ENCODE measurements at places on chromosomes 4 and X.

- no peak for DNase-seq
Measured at GRCh38 chrX:136762820-136763452, 17.8 kb downstream of the ARHGEF6 start.

DNA sequence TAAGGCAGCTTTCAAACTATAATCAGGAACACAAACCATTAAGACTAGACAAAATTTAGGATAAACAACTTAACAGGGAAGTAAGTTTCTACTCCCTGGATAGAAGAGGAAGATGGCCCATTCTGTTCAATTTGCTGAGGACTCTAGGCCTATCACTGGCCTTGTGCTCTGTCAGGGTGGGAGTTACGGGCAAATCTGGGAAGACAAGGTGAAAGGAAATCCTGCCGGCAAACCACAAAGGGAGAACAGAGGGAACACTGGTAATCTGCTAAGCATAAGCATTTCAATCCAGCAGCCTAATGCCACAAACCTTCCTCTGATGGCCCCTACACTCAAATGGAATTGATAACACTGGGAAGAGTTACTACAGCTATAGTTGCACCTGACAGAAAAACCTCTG lies 8.3 kb downstream of the GPR82 start:
- no peak for DNase-seq

DNA sequence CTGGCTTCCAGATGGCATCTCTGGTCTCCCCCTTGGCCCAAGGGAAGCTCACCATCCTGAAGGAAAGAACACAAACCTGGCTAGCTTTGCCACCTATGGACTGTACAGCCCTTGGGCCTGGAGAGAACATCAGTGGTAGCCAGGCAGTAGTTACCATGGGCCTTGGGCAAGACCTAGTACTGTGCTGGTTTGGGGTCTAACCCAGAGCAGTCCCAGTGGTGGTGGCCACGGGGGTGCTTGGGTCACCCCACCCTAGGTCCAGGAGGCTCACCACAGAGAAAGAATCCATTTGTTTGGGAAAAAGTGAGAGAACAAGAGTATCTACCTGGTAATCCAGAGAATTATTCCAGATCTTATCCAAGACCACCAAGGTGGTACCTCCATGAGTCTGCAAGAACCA lies 290.7 kb upstream of the PPP1R2C start:
- DNase-seq: no peak

DNA sequence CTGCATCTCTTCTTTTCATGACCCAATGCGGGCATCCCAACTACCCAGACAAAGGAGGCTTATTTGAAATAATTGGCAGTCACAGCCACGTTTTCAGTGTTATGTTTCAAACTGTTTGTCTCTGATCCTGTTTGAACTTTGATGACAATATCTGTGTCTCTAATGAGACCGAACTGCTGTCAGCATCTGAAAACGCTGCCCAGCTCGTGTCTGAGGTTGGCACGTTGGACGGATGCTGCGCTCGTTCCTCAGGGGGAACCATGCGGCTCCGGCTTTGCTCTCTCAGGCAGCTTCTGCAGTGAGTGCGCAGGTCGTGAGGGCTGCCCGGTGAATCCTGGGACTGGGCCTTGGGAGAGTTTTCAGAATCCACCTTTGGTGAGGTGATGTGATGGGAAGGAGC lies 58.4 kb upstream of the SORBS2 start:
- no peak for DNase-seq

DNA sequence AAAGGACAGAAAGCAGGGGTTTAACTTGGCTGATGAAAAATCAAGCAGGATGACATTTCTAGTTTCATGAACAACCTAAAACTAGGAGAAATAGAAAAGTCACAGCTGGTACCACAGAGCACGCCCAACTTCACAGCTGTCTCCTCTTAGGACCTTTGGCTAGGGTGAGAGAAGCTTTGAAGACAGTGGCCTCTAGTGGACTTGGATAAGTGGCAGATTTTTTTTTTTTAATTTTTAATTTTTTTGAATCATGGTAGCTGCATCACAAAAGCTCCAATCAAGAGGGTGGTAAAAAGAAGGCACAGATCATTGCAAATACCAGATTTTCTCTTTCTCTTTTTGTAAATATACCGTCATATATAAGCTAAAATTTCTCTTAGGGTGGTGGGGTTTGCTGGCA lies 20.2 kb upstream of the MAP3K15 start:
- DNase-seq: no peak

DNA sequence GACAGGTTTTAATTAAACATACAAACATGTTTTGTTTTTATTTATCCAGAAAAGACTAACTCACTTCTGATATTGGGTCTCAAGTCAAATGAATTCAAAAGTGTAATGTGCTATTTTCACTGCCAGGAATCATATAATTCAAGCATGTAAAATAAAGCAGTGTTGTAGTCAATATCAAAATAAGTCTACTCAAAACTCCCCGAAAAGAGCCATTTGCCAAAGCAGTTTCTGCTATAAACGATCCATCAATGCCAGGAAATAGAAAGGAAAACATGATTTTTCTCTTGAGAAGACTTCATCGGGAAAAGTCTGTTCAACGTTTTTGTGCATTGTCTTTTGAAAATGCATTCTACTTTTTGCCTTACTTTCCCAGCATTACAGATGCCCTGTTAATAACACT lies 633.3 kb downstream of the FAT4 start:
- no peak for DNase-seq

Measured in activated CD8-positive, alpha-beta memory T cell treated with anti-CD3 and anti-CD28 coated beads for 1 hour (primary cell).